Activated CD4-positive, alpha-beta T cell treated with anti-CD3 and anti-CD28 coated beads, Interleukin-2, amount 50 U/mL, for 4 hours (primary cell): ENCODE measurements at places on chromosomes 1 and 21.

DNA sequence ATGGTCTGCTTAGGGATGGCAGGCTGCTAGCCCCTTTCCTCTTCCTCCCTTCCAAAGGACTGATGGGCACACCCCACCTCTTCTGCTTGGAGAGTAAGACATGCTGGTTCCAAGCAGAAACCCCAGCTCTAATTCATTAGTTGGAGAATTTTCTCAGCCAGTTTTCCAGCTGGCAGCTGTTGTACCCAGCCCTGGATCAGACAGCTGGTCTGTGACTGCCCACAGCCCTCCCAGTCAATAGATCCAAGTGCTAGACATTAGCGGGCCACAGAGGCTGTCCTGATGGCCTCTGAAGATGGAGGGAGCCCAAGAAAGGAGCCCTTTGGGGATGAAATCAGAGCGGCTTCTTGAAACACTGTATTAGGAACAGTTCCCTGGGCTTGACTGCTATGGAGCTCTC, 35.8 kb downstream of the ACOT11 start:
- no peak for DNase-seq

- DNase-seq = no peak
Measured at GRCh38 chr21:28832013-28832714, 160.5 kb downstream of the LTN1 start.

DNA sequence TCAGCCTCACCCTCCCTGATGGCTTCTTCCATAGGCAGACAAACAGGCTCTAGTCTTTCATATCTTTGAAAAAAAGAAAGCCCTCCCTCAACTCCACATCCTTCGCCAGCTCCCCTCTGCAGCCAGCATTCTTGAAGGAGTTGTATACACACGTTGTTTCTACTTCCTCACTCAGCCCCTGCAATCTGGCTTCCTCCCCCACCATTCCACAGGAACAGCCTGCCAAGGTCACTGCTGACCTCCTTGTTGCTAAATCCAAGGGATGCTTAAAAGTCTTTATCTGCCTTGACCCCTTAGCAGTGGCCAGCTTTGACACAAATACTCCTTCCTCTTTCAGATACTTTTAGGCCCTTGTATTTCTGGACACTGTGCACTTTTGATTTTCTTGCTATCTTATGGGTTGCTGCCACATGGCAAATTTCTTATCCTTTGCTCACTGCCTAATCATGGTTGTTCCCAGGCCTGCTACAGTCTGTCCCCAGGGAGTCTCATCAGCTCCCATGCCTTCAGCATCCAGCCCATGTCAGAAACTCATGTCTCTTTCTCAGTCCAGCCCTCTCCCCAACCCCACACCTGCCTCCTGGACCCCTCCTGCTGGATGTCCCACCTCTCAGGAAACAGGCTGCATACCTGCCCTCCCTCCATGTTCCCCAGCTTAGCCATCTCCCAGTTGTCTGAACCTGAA, 8.3 kb downstream of the FAM229A start:
- no peak for DNase-seq

GRCh38 chr1:162165528-162165927, 96.0 kb downstream of the NOS1AP start:
- no peak for DNase-seq

GRCh38 chr1:199335496-199335895, 692.0 kb upstream of the NR5A2 start:
- DNase-seq = no peak

DNA sequence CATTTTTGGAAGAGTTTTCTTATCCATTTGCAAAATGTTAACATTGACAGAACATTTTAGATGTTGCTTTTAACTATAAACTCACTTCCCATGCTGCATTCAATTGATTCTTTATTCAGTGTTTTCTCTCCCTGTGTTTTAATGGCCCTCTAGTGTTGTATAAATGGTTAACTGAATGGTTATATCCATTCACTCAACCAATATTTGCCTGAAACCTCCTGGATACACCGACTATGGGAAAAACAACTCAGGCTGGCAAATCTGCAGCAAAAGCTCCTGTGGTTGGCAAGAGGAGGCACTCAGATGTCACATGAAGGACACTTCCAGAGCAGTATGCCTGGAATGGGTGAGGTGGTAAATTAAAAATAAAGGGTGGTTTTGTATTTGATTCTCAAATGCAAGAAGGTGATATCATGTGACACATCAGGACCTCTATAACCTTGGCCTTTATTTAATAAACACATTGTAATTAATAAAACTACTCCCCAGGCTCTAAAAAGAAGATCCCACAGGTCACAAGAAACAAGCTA, 107.6 kb downstream of the BCAR3 start:
- DNase-seq = no peak

GRCh38 chr1:93171549-93172034, 8.6 kb downstream of the TMED5 start:
- no peak for DNase-seq

DNA sequence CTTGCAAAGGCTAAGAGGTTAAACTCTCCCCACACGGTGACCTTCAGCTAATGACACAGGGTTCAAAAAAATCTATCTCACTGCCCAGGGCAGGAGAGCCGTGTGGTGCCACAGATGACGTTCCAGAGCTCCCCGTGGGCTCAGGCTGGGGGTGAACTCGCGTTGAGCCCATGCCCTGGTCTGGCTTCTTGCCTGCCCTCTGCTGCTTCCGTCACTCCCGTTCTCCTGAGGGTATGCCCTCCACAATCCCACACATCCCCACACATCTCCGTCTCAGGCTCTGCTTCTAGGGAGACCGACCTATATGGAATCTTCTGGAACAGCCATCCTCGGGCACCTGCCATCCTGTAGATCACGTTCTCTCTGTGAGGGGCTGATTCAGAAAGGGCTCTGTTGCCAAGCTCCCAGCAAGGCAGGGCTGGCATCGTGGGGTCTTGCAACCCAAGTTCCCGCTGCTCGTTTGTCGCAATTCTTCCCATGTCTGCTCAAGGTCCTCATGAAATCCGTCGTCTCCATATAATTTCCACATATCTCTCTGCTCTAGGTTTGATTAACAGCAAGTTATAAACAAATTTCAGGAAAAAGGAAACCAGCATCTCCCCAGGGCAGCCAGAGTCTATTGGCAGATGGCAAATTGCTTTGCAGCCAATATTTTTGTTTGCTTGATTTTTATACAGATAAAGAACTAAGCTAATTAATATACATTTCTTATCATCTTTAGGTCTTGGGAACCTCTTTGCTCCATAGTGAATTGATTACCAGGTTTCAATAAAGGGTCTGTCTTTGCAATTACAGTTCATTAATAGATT, 278.2 kb downstream of the PTPRU start:
- no peak for DNase-seq

DNA sequence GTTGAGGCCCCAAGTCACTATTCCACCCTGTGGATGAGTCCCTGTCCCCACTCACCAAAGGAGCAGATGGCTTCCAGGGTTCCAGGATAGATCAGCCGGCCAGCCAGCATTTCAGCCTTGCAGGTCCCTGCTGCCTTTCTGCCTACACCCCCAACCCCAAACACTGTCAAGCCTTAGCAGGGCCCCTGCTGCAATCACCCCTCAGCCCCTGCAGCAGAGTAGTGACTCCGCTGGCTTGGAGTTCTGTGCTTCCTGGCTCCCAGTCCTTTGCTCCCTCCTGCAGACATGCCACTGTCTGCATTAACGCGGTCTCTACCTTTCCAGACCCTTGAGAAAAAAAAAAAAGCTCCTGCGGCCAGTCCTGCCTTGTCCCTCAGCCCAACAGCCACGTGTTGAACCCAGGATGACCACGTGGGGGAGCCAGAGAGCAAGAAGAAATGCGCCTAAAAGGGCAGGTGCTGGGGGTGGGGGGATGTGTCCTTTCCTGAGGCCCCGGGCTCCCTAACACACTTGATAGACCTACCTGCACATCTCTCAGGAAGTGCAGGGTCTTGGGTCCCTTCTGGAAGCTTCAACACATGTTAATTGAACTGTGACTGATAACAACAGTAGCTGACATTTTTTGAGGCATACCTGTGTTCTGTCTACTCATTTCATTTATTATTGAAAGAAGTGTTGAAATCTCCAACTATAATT, 37.4 kb downstream of the RASSF5 start:
- peak; percentile 87 for DNase-seq

GRCh38 chr1:3453891-3454810, at the start of gene ARHGEF16:
TSS of gene ARHGEF16 (plus strand) at chr1:3454665. CDS start at chr1:3463085, 8,420 bp downstream.
- DNase-seq = no peak

DNA sequence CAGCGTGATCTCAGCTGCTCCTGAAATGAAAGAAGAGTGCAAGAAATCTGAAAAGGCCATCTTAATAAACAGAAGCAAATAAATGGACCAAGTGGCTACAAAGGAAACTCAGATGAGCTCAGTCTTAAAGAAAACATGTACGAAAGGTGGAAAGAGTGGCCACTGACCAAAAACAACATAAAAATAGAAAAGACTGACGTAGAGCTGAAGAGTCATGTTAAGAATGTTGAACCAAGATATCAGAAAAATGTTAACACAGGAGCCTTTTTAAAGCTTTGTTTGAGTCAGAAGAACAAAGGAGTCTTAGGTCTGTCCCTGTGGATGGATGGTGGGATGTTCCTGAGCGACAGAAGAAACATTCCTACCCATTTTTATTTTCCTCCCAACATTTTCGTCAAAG, 30.8 kb upstream of the ZNF648 start:
- DNase-seq = no peak

- DNase-seq = no peak
Measured at GRCh38 chr1:162856260-162856659, 4.7 kb downstream of the CCDC190 start.

- no peak for DNase-seq
Measured at GRCh38 chr1:88036345-88037014, 647.6 kb upstream of the PKN2 start.

DNA sequence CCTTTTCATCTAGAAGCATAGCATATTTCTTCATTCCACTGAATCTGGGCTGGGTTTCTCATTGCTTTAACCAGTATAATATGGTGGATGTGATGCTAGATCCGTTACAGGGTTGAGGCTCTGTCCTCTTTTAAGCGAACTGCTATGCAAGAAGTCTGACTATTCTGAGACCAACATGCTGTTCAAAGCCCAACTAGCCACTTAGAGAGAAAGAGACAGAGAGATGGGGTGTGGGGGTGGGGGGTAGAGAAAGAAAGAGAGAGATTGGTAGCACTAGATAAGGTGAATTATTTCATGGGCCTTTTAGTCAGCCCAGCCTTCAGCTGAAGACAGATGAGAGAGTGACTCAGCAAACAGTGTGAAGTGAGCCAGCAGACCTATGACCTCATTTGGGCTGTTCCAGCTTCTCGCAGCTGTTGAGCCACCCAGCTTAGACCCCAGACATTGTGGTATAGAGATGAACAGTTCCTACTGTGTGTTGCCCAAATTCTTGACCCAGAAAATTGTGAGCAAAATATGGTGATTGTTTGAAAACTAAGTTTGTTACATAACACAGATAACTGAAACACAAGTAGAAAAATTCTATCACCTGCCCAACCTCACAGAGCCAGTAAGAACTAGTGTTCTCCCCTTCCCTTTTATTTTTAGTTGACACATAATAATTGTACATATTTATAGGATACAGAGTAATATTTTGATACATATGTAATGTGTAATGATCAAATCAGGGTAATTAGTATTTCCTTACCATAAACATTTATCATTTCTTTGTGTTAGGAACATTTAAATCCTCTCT, 40.7 kb upstream of the PRKACB start:
- no peak for DNase-seq

DNA sequence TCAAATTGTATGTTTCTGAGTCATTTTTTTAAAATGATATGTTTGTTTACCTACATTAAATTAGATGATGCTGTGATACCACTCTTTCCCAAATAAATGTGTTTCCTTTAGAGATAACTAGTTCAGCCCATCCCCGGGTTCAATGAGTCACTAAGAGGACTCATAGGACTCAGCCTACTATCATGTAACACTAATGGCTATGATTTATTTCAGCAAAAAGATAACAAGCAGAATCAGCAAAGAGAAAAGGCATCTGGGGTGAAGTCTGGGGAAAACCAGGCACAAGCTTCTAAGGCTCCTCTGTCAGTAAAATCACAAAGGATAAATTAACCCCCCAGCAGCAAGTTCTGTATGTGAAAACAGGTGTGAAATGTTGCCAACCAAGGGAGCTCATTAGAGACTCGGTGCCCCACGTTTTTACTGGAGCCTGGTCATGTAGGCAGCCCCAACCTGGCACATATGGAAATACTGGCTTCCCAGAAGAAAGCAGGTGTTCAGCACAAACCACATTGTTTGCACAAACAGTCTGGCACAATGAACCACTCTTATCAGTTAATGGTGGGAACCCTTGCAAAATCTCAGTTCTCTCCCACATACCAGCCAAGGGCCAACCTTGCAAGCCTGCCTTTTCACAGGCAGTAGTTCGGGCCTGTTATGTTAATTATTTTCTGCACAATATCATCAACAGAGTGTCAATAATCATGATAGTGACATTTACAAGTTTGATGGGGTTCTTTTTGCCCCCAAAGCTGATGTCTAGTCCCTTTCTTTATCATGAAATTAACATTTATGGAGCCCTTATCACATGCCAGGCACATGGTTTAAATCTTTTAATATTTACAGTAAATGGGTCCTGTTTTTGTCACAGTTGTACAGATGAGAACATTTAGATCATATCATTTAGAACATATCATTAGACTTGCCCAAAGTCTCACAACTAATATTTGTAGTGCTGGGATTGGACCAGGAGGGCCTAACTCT, 23.1 kb upstream of the CNN3 start:
- no peak for DNase-seq

- no peak for DNase-seq
Measured at GRCh38 chr1:22365331-22366295, 86.0 kb upstream of the ZBTB40 start.

DNA sequence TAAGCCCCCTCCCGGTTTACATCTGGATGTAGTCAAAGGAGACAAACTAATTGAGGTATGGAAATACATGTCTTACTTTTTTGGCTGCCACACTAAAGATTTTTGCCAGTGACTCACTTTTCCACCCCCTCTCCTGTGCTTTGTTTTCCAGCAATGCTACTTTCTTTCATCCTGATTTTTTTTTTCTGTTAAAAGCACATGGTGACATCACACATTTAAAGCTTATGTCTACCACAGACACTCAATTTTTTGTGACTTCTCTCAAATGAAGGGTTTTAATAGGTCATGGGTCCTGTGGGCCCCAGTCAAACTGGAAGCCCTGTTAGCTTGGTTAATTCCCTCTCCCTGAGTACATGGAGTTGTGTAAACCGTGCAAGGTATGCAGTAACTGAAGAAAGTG, 2.2 kb downstream of the PPP1R8 start:
- DNase-seq = no peak

DNA sequence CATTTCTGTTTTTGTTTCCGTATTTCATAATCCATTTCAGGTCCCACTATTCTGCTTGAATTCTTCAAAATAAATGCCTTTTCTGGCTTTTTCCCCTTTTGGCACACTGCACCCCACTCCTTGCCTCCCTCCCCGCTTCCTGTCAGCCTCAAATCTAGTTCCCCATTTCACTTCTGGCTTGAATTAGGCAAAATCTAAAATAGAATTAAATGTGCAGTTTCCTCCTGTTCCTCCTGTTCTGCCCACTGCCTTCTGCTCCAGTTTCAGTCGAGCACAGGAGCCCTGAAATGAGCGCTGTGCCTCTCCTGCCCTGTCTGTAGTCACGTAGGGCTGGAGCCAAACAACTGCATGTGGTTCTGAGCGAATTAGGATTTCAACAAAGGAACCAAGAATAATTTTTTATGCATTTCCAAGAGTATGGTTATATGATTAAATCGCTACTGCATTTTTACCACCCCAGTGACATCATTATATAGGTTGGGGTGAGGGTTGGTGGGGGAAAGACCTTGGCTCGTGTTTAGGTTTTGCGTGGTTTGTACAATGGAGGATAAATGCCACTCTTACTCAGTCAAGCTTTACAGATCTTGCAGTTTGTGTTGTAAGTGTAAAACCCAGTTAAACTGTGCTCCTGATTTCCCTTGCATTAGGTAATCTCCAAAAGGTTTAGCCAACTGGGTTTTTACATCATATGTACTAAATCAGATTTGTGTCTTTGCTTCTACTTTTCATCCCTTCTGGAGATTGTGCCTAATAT, 114.9 kb downstream of the VPS13D start:
- no peak for DNase-seq

GRCh38 chr1:175866776-175867175, 123.4 kb upstream of the TNR start:
- no peak for DNase-seq
